ENCODE measurements at places on chromosomes 4 and X.

DNA sequence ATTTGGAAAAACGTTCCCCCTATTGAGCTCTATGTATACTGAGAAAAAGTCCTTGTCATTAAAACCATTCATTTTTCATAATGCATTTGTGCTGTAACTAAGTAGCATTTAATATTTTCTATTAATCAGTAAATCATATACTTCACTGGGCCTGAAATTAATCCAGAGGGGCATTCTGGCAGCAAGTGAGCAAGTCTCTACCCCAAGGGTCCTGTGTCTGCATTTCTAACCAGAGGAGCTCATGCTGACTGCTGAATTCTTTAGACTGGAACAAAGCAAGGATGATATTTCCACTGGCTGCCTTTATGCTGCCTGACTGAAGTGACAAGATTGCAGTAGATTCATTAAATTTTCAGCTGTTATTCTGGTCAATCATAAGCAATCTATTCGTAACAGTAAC lies 246.5 kb downstream of the SLITRK2 start:
- DNase-seq, result no peak

DNA sequence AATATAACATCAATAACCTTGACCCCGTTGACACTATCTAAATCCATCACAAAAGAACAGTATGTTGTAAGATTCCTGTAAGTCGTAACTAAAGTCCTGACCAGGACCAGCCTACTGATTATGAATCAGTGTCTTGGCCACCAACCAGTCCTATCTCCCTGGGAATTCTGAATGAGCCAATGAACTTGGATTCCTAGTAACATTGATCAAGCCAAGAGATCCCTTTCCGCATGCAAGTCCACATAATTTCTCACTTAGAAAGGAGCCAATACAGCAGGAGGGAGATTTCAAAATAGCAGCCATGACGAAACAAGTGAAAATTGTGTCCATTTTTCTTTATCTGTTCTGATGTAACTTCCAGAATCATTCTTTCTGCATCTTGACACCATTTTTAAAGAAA lies 9.5 kb downstream of the XPNPEP2 start:
- peak; percentile 2 for DNase-seq

GRCh38 chr4:168514249-168514852 lies 17.5 kb downstream of the PALLD start:
- no peak for DNase-seq

GRCh38 chr4:139951021-139951420 lies 203.0 kb downstream of the MAML3 start:
- no peak for DNase-seq

DNA sequence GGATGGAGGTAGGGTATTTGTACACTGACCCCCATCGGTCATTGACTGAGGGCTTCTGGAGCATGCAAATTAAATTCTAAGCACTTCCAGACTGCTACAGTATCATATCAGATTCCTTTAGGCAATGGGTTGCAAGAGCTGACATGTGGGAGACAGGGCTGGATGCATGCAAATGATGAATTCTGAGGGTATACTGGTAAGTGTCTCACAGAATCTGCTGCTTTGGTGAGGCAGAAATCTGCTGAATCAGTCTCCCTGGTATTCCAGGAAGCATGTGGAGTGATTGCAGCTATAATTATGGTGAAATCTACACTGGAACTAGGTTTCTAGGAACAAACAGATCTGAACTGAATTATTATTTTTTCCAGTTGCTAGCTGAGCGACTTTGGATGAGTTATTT lies 684.9 kb upstream of the MAGEB2 start:
- no peak for DNase-seq

DNA sequence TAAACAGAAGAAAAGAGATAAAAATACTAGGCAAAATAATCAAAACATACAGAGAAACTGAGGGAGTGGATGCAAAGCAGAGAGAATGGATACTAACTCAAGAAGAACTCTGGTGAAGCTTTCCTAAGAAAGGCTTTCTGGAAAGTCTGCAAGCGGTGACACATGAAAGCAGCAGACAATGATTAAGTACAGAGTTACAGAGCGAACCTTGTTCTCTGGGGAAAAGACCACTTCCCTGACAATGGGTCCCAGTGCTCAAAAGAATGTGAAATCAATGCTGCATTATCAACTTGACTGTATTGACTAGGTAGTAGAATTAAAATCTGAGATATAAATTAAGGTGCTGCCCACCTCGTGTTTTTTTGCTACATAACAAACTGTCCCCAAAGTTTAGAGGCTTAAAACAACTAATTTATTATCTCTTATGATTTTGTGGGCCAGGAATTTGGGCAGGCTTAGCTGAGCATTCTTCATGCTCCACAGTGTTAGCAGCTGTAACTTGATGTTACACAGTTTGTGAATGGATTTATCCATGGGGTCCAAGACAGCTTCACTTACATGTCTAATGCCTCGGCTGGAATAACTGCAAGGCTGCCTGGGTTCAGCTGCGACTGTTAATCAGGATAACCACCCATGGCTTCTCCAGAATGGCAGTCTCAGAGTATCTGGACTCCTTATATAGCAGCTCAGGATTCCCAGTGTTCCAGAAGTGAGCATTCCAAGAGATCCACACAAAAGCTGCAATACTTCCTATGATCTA lies 106.9 kb upstream of the INPP4B start:
- DNase-seq, result no peak

DNA sequence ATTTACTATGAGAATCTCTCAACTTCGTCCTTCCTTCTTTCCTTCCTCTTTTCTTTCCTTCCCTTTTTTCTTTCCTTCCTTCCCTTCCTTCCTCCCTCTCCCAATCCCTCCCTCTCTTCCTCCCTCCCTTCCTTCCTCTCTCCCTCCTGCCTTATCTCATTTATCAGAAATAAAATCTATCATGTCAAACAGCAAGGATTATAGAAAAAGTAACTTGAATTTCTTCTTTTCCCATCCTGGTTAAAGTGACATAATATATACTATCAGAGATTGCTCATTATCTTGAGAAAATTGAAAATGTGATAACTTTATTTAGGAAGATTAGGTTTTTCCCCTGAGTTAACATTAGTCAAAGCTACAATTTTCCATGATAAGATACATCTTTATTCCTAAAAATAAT lies 5.6 kb downstream of the TIGD4 start:
- DNase-seq, result no peak

DNA sequence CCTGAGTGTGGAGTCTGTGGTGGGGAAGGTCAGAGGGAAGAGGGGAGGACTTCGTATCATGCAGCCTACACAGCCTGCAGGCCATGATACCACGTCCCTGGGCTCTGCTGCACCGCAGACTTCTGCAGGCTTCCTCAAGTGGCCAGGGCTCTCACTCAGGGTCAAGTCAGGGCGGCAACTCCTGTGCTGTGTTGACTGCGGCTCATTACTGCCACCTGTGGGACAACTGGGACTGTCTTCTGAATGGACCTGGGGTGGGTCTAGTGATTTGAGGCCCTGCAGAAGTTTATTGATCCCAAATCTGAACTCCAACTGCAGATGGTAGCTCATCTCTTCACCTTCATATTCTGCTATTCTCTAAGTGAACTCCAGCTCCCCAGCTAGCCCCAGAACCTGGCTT lies 167.1 kb downstream of the NSUN7 start:
- DNase-seq, result no peak

GRCh38 chrX:10146346-10146745 lies 10.4 kb upstream of the CLCN4 start:
- DNase-seq, result no peak

DNA sequence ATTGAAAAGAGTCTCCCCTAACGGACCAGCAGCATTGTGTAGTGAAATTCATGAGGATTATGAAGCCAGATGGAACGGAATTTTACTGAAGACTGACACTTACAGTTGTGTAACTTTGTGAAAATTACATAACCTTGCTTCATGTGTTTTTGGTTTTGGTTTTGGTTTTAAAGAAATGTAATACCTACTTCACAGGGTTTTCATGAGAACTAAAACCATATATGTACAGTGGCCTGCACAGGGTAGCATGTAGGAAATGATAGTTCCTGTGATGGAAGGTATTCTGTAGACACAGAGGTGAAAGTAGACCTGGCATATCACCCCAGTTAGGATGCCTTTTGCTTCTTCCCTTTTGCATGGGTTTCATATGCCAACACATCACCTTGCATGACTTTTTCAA lies 247.0 kb downstream of the BANK1 start:
- DNase-seq, result no peak

DNA sequence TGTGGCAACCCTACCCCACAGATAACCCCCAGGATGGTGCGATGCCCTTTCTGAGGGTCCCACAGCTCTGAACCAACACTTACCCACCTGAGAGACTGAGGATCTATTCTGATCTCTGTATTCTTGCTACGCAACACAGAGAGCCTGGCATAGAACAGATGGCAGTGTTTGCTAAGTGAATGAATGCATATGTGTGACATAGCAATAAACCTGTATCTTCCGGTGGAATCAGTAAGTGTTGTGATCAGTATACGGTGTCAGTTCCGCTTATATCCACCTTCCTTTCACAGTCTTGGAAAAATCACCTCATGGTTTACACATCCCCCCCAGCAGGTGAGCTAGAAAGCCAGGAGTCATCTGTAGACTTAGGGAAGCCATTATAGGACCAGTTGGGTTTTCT lies 5.9 kb upstream of the HSD17B10 start:
- no peak for DNase-seq

- DNase-seq, result no peak
These were observed 13.9 kb downstream of the FTSJ1 start for GRCh38 chrX:48489892-48490291.

DNA sequence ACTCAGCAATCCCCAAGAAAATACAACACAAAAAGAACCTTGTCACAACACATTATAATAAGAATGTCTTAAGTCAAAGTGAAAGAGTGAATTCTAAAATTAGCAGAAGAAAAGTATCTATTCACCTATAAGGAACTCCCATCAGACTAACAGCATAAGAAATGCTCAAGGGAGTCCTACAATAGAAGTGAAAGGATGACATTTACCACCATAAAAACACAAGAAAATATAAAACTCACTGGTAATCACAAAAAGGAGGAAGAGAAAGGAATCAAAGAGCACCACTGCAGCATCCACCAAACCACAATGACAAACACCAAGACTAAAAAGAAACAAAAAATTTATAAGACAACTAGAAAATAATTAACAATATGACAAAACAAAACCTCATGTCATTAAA lies 257.0 kb upstream of the AGTR2 start:
- no peak for DNase-seq

DNA sequence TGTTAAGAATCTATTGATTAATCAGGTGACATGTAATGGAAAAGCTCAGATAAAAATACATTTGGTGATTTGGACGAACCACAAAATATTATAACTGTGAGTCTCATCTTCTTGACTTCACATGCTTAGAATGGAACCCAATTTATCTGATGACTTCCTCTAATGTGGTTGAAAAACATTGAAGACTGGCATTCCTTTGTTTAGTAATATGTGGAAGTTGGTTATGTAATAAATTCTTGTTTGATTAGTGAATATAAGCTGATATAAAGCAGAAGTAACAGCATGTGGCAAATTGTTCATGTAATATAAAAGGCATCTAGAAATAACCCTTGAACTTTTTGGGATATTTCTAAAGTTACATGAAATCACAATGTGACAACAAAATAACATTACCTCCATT lies 9.7 kb downstream of the GIMD1 start:
- no peak for DNase-seq

GRCh38 chr4:6205567-6205931 lies 5.2 kb upstream of the JAKMIP1 start:
- DNase-seq, result no peak

- DNase-seq, result no peak
These were observed 1470.4 kb downstream of the ADGRL3 start for GRCh38 chr4:62670514-62670913.

- no peak for DNase-seq
These were observed 173.8 kb upstream of the DCAF12L2 start for GRCh38 chrX:126339928-126340327.

All from GOT3 (cell line).